GM12864 (cell line): ENCODE measurements at places on chromosomes 6 and 20.

- no peak for DNase-seq
Observed at GRCh38 chr6:167532410-167533288, 207.8 kb downstream of the TTLL2 start.

GRCh38 chr20:39269493-39270217 is 307.5 kb downstream of the DHX35 start:
- DNase-seq, result no peak

GRCh38 chr6:142735204-142735603 is 209.8 kb downstream of the HIVEP2 start:
- DNase-seq, result no peak

GRCh38 chr6:80566361-80566760 is 459.9 kb downstream of the BCKDHB start:
- DNase-seq, result no peak

DNA sequence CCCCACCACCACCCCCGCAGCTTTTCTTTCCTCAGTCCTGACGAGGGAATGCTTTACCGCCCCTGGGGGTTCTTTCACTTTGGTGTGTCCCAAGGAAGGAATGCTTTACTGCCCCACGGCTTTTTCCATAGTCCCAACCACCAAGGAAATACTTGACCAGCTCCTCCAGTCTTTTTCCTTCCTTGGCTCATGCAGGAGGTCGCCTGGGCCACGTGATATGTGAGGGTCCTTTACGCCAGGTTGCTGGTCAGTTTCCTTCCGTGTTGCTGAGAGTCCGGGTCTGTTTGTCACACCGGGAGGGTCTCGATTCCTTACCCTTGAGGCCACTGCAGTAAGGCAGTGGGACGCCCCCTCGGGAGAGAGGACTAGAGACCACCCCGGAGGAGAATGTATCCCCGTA is 58.9 kb upstream of the CDH4 start:
- no peak for DNase-seq

GRCh38 chr20:61086031-61086430 is 166.0 kb upstream of the CDH4 start:
- no peak for DNase-seq

DNA sequence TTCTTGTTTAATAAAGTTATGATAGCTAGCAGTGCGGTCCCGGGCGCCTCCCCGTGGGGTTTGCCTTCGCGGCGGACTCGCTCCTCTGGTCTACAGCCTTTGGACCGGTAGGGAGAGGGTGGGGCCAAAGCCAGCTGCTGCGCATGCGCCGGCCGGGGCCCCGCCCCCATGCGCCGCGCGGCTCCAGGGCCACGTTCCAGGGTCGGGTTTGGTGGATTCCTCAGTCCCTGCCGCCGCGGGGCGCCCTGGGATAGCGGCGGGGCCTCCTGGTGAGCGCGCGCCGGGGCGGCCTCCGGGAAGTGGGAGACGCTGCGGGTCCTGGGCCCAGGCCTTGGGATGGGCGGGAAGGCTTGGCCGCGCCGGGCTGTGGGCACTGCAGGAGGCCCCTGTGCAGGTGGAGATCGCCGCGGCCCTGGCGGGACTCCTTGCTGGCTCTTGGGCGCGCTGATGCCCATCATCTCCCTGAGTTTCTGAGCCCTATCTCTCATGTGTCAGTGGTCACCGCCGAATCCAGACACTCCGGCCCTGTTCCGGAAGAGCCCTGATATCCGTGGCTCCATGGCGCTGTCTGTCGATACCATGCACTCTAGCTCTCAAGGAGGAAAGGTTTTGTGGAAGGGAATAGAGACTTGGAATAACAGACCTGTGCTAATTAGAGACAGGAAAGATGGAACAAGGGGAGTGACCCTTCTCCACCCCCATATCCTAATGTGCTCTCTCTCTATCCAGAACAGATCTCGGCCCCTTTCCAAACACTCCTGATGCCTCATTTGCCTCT is at the start of gene VARS2:
TSS of gene VARS2 (plus strand) at position 163 of the 778 bp plus-strand sequence. CDS start at position 762, 599 bp downstream.
- peak; percentile 49 for DNase-seq

DNA sequence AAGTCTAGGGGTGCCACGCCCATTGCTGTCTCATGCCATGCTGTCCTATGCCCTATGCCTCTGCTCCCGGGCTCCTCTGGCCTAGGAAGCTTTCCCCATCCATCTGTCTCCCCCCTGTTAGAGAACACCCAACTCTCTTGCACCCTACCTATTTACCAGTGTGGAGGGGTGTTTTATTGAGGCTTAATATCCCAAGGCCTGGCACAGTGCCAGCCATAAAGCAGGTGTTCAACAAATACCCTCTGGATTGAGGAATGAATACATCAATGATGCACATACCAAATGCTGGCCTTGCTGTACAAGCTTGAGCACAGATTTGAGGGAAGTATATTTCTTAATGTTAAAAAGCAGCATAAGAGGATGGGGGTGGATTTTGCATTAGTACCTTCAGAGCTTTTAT is 38.3 kb downstream of the METTL24 start:
- no peak for DNase-seq

DNA sequence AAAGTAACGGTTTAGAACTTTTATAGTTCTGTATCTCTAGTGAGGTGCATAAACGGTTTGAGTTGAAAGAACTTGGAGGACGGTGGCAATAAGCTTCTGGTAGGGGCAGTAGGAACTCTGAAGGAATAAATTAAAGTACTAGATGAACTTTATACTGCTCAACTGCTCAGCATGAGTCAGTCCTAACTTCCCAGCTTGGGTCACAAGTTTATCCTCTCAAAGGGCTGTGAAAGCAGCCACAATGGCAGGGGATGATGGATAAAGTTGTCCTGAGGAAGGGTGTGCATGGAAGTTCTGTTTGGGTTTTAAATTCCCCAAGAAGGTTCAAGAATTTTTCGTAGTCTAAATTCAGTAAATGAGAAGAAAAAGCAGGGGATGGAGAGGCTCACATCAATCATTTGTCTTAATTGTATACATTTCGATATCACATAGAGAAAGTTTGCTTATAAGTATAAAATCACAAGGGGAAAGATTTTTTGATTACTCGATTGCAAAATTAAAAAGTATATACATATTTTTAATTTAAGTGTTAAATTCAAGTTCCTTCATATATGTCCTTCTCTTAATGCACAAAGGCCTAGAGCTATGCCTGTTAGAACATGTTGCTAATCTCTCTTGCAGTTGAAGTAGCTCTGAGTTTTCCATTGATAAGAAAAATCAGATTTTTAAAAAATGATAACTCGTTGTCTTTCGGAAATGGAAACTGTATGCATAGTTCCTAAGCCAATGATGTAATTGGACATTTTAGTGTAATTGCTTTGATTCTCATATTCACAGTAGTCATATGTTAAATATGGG is 55.3 kb upstream of the JAG1 start:
- no peak for DNase-seq

GRCh38 chr6:34514593-34515472 is 41.3 kb downstream of the SPDEF start:
- DNase-seq, result no peak

GRCh38 chr20:33753763-33754162 is 22.0 kb downstream of the ZNF341 start:
- DNase-seq, result no peak

- DNase-seq, result no peak
Observed at GRCh38 chr20:62433658-62434497, 6.5 kb upstream of the RBBP8NL start.

GRCh38 chr6:145212813-145213212 is 522.5 kb downstream of the EPM2A start:
- no peak for DNase-seq

DNA sequence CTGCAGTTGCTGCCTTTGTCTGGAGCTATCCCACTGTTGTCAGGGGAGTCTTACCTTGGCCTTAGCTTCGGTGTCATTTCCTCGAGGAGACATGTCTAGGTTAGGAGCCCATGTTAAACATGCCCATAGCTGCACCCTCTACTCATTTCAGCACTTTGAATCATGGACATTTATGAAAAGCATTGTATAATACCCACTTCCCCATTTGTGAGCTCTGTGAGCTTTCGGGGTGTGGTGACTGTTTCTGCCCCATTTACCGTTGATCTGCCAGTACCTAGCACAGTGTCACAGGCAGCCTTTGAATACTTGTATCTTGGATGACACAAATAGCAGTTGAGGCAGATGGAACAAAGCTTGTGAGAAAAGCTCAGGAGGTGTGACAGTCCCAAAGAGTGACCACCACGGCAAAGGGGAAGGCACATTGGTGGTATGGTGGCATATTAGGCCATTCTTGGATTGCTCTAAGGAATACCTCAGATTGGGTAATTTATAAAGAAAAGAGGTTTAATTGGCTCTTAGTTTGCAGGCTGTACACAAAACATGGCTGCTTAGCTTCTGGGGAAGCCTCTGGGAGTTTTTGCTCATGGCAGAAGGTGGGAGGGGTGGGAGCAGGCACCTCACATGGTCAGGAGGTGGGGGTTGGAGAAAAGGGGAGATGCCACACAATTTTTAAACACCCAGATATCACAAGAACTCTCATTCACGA is 42.0 kb downstream of the JARID2 start:
- DNase-seq, result peak; percentile 72

DNA sequence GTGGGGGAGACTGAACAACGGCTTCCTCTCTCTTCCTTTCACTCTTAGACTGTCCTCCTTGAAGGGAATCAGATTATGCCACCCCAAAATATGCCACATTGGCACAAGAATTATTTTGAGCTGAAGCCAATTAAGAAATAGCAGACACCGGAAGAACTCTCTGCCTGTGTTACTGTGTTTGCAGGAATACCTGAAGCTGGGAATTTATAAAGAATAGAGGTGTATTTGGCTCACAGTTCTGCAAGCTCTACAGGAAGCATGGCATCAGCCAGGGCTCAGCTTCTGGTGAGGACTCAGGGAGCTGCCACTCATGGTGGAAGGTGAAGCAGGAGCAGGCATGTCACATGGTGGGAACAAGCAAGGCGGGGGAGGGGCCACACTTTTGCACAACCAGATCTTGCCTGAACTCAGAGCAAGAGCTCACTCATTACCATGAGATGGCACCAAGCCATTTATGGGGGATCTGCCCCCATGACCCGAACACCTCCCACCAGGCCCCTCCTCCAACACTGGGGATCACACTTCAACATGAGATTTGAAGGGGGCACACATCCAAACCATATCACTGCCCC is 46.0 kb downstream of the PCNA start:
- DNase-seq, result no peak

GRCh38 chr6:165181951-165182414 is 127.4 kb downstream of the C6orf118 start:
- DNase-seq, result no peak

- no peak for DNase-seq
Observed at GRCh38 chr6:13013681-13014503, 297.3 kb downstream of the PHACTR1 start.

DNA sequence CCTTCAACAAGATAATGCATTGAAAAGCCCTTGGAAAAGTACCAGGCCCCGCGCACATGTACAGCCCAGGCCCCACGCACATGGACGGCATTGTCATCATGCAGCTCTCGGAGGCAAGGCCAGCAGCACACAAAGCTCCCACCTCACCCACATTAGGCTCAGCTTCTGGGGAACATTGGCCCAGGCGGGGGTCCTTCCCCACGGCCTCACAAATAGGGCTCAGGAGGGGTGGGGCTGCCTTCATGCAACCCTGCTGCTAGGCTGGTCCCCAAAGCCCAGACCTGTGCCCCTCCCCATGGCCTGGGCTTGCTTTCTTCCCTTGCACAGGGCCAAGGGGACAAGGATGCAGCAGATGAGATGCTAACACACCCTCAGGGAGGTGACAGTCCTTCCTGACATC is 26.7 kb downstream of the NPEPL1 start:
- DNase-seq, result no peak

DNA sequence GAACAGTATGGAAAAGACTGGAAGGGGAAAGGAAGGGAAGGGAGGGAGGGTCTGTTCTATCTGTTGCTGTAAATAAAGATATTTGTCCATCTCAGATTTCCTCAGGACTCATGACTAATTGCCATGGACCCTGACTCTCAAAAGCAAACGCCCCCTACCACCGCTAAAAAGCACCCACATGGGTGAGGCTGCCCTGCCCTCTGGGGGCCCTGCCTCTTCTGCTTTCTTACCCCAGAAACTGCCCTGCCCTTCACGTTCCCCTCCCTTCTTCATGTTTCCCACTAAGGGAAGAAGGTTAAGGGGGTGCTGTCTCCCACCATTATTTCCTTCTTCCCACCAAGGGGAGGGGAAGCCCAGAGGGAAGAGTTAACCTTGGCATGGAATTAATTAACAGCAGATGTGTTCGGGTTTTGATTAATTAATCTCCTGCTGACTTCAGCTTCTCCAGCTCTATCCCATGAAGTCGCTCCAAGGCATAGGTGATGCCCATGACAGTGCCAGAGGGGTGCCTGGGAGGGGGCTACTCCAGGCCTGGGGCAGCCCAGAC is 16.0 kb downstream of the MDFI start:
- no peak for DNase-seq

GRCh38 chr20:43755851-43756250 is 29.0 kb upstream of the GTSF1L start:
- no peak for DNase-seq

DNA sequence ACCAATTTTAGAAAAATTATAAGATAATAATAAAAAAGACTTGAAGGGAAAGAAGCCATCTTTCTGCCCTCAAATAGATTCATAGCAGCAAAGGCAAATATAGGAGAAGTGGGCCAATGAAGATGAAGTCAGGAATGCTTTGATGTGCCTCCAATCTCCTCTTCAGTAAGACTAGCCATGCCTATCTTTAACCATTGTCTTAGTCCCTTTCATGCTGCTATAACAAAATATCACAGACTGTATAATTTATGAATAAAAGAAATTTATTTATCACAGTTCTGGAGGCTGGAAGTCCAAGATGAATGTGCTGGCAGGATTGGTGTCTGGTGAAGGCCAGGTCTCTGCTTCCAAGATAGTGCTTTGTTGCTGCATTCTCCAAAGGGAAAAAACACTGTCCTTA is 18.8 kb upstream of the SLC17A3 start:
- no peak for DNase-seq

GRCh38 chr6:163579111-163579879 is 164.8 kb downstream of the QKI start:
- DNase-seq, result no peak

- no peak for DNase-seq
Observed at GRCh38 chr6:170124836-170125235, 166.0 kb downstream of the DLL1 start.

- no peak for DNase-seq
Observed at GRCh38 chr6:145681965-145682364, 53.4 kb downstream of the EPM2A start.

- no peak for DNase-seq
Observed at GRCh38 chr6:21874372-21874771, 280.8 kb downstream of the SOX4 start.

DNA sequence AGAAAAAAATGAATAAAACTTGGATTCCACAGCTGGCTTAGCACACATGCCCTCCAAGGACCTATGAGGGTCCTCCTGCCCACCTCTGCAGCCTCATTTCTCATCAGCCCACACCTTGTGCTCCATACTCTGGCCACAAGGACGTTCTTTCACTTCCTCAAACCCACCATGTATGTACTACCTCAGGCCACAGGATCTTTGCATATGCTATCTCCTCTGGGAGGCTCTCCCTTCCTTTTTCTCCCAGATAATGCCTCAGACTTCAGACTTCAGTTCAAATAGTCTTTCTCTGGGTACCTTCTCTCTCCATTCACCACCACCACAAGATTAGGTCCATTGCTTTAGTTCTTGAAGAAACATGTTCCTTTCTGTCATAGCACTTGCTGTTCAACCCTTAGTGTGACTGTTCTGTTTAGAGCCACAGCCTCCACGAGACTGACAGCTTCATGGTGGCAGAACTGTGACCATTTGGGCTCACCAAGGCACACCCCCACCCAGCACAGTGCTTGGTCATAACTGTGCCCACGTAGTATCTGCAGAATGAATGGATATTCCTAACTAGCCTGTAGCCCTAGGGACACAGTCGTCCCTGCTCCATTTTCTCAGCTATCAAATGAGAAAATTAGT is 146.7 kb upstream of the LRFN2 start:
- no peak for DNase-seq

- DNase-seq, result no peak
Observed at GRCh38 chr6:45226081-45226480, 102.0 kb upstream of the RUNX2 start.
